ENCODE measurements at places on chromosomes 7 and 10. TPM values are rescaled to one million over a fixed set of nuclear protein-coding genes. Genes with fewer than 3 reads are reported as not detected.
A peak's percentile ranks its signal among the peaks of the same experiment; 100 is the strongest.

PON3 gene
- total RNA-seq: 3.9 TPM

PLEKHS1 gene
- total RNA-seq: not detected

LIPJ gene
- total RNA-seq: not detected

NEUROG3 gene
- total RNA-seq: not detected

ANKRD61 gene
- total RNA-seq: not detected

DNA sequence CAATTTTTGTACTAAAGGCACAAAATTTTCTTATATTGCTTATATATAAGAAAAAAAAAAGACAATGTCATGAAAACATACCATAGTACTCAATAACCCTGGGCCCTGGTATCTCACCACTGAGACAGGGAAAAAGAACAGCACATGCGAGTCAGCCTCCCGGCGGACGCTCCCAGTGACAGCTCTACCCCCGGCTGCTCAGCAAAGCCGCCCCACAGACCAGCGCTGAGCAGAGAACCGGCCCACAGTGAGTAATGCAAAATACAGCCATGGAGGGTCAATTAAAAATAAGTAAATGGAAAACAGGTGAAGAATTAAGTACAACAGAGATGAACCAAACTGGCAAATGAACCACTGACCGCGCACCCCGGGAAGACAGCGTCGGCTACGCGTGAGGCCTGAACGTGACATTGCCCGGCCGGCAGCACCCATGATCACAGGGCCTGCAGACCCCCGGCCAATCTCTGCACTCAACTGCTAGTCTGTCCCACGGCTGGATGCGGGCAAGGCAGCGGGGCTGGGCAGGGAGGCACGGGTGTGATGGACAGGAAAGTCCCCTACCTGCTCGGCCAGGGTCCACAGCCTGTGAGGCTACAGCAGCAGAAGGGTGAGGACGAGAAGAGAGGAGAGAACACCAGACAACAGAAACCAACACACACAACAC lies 175.9 kb downstream of the ZMYND11 start:
- DNase-seq: peak; percentile 65

DNA sequence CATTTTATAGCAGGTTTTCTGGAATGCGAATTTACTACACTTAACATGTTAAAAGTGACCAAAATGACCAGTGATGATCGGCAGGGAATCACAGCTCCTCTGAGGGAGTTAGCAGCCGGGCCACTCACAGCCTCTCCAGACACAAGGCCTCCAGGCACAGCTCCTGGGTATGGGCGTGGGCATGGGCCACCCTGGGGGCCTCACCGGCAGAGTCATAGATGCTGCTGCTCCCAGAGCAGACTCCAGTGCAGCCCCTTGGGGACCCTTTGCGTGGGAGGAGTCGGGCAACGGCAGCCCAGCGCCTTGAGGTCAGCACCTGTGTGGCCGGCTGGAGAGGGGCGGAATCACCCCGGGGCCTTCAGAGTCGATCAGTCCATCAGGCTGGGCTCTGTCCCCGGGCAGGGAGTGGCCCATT lies 8.6 kb downstream of the KNDC1 start:
- DNase-seq: no peak

GRCh38 chr7:10643545-10643944 lies 330.1 kb upstream of the PHF14 start:
- DNase-seq: no peak

GRCh38 chr7:155795401-155795800 lies 16.9 kb downstream of the SHH start:
- no peak for DNase-seq

GRCh38 chr10:71683301-71683700 lies 36.3 kb downstream of the C10orf105 start:
- DNase-seq: no peak
